Activated CD4-positive, alpha-beta memory T cell treated with anti-CD3 and anti-CD28 coated beads for 36 hours (primary cell): ENCODE measurements at places on chromosomes 1 and 21. TPM values are rescaled to one million over a fixed set of nuclear protein-coding genes. Genes with fewer than 3 reads are reported as not detected.

Gene TTC22
- total RNA-seq = 4.6 TPM

Gene AADACL4
- total RNA-seq = not detected

Gene TFF2
- total RNA-seq = not detected

Gene DFFB
- total RNA-seq = 7.5 TPM

Gene CENPL
- total RNA-seq = 24.5 TPM

Gene SPRR2B
- not detected for total RNA-seq

Gene CFAP74
- not detected for total RNA-seq

Gene AADACL3
- total RNA-seq = not detected

Gene RGS13
- not detected for total RNA-seq

- no peak overlapping the region for H3K4me3 ChIP-seq
- DNase-seq = no peak
- no peaks in the 10 kb centered on the region for H3K4me1 ChIP-seq
- peaks cover 2% of the 10 kb centered on the region for H3K36me3 ChIP-seq
- H3K27ac ChIP-seq = no peak overlapping the region
- H3K27me3 ChIP-seq = no peaks in the 10 kb centered on the region
Measured at GRCh38 chr21:46091118-46091517, 6.8 kb upstream of the COL6A2 start.

DNA sequence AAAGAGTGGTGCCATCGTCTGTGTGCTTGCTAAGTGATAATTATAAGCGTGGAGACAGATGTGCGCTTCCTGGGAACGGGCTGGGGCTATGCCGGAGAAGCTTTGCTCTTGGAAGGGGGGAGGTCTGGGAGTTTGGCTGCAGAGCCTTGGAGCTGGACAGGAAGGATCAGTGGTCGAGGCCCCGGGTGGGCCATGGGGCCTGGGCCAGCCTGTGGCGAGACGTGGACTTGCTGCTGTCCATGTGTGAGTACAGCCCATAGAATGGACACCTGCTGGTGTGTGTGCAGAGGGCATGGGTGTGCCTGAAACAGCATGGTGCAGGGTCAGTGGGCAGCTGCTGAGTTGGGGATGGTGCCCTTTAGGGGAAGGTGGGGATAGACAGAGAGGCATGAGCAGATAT, 121.3 kb downstream of the PCBP3 start:
- H3K4me3 ChIP-seq = no peak overlapping the region
- H3K4me1 ChIP-seq = peaks cover 35% of the 10 kb centered on the region
- no peak for DNase-seq
- no peak overlapping the region for H3K27ac ChIP-seq

DNA sequence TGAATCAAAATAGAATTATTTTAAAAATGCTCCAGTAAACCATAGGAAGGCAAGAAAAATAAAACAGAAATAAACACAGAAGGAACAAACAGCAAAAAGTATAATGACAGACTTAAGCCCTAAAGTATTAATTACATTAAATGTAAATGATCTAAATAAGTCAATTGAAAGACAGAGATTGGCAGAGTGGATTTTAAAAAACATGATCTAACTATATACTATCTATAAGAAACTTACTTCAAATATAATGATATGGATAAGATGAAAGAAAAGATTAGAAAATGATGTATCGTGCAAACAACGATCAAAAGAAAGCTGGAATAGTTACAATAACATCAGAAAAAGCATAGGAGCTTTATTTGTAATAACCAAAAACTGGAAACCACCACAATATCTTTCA, 90.8 kb downstream of the CAMK2N1 start:
- H3K4me3 ChIP-seq = no peak overlapping the region
- peaks cover 35% of the 10 kb centered on the region for H3K27me3 ChIP-seq
- no peaks in the 10 kb centered on the region for H3K36me3 ChIP-seq
- no peak for DNase-seq
- no peak overlapping the region for H3K27ac ChIP-seq
- no peaks in the 10 kb centered on the region for H3K4me1 ChIP-seq

GRCh38 chr1:6960291-6960811, 175.1 kb downstream of the CAMTA1 start:
- no peak for DNase-seq
- peaks cover 25% of the 10 kb centered on the region for H3K27me3 ChIP-seq
- no peak overlapping the region for H3K27ac ChIP-seq
- no peaks in the 10 kb centered on the region for H3K36me3 ChIP-seq

- no peak overlapping the region for H3K4me3 ChIP-seq
- H3K4me1 ChIP-seq = peaks cover 5% of the 10 kb centered on the region
- H3K36me3 ChIP-seq = no peaks in the 10 kb centered on the region
- peaks cover 4% of the 10 kb centered on the region for H3K27me3 ChIP-seq
- DNase-seq = peak; percentile 16
Measured at GRCh38 chr1:244273845-244274619, 177.7 kb downstream of the ADSS2 start.

DNA sequence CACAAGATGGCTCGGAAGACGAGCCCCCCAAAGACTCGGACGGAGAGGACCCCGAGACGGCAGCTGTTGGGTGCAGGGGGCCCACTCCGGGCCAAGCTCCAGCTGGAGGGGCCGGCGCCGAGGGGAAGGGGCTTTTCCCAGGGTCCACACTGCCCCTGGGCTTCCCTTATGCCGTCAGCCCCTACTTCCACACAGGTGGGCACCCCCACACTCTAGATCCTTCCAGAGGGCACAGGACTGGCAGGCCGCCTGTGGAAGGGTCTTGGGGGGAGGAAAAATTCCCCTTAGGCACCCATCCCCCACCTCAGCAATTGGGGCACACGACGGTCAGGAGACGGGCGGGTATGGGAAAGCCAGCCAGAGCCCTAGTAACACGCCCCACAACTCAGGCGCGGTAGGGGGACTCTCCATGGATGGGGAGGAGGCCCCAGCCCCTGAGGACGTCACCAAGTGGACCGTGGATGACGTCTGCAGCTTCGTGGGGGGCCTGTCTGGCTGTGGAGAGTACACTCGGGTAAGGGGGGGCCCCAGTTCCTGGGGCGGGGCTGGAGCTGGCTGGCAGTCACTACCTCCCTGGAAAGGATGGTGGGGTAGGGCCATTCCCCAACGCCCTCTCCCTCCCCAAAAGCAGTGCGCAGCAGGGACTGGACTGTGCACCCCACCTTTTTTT, 16.1 kb downstream of the NOC2L start:
- peaks cover 16% of the 10 kb centered on the region for H3K27me3 ChIP-seq
- DNase-seq = no peak
- H3K4me3 ChIP-seq = no peak overlapping the region
- no peak overlapping the region for H3K27ac ChIP-seq

GRCh38 chr1:227466039-227466645, 97.2 kb upstream of the ZNF678 start:
- H3K4me1 ChIP-seq = no peaks in the 10 kb centered on the region
- H3K27ac ChIP-seq = no peak overlapping the region
- DNase-seq = no peak

GRCh38 chr1:109201123-109201703, 12.5 kb upstream of the SARS1 start:
- H3K4me3 ChIP-seq = no peak overlapping the region
- H3K4me1 ChIP-seq = peaks cover 22% of the 10 kb centered on the region
- H3K36me3 ChIP-seq = no peaks in the 10 kb centered on the region
- peak; percentile 88 for DNase-seq
- no peaks in the 10 kb centered on the region for H3K27me3 ChIP-seq

DNA sequence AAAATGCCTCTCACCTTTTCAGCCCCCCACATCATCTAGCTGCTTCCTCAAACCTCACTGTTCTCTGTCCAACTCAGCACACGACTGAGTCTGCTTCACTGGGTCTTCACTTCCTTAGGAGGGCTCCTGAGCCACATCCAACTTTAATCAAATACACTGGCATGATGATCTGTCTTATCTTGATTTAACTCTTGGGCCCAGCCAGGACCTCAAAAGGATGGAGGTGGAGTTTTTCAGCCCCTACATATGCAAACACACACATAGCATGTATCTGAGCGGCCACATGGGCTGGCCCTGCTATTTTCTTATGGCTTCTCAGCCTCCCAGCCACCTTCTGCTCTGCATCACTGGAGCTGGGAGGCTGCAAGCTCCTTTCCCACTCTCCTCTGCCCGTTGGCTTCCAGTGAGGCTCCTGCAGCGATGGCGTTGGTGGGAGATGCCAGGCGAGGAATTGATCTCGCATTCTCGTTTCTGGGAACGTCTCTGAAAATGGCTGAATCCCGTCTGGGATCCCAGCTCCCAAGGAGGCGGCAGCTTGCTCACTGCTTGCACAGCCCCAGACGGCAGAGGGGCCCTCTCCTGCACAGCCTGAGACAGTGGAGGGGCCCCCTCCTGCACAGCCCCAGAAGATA, 1.8 kb upstream of the PRXL2B start:
- no peak for DNase-seq
- H3K4me1 ChIP-seq = peaks cover 52% of the 10 kb centered on the region
- H3K27me3 ChIP-seq = no peaks in the 10 kb centered on the region
- H3K4me3 ChIP-seq = peak overlapping the region; percentile 83

GRCh38 chr1:227305894-227306626, 12.2 kb downstream of the CDC42BPA start:
- no peak overlapping the region for H3K4me3 ChIP-seq
- H3K27me3 ChIP-seq = peaks cover 13% of the 10 kb centered on the region
- H3K4me1 ChIP-seq = no peaks in the 10 kb centered on the region
- H3K27ac ChIP-seq = no peak overlapping the region
- no peak for DNase-seq

- H3K4me1 ChIP-seq = no peaks in the 10 kb centered on the region
- no peak for DNase-seq
- no peak overlapping the region for H3K4me3 ChIP-seq
- peaks cover 52% of the 10 kb centered on the region for H3K36me3 ChIP-seq
- no peaks in the 10 kb centered on the region for H3K27me3 ChIP-seq
Measured at GRCh38 chr1:167697667-167698141, 24.1 kb upstream of the MPZL1 start.

DNA sequence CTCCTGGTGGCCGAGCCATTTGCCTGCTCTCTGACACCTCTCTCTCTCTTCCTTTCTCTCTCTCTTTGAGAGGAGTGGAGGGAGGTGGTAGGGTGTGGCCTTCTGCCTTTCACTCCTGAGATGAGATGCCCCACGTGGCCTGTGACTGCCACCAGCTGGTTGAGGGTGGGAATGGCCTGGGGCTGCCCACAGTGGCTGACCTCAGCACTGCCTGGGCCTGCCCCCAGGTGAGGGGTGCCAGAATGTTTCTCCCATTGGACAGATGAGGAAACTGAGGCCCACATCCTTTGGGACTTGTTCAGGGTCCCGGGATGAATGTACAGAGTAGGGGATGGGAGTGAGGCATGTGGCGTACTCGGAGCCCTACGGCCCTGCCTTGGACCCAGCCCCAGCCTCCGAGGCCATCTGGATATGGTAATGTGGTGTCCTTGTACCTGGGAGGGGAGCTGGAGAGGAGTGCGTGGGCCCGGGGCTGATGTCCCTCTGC, 12.7 kb upstream of the C1orf167 start:
- H3K27me3 ChIP-seq = no peaks in the 10 kb centered on the region
- peaks cover 4% of the 10 kb centered on the region for H3K36me3 ChIP-seq
- H3K4me3 ChIP-seq = no peak overlapping the region
- DNase-seq = peak; percentile 75
- peak overlapping the region; percentile 48 for H3K27ac ChIP-seq

DNA sequence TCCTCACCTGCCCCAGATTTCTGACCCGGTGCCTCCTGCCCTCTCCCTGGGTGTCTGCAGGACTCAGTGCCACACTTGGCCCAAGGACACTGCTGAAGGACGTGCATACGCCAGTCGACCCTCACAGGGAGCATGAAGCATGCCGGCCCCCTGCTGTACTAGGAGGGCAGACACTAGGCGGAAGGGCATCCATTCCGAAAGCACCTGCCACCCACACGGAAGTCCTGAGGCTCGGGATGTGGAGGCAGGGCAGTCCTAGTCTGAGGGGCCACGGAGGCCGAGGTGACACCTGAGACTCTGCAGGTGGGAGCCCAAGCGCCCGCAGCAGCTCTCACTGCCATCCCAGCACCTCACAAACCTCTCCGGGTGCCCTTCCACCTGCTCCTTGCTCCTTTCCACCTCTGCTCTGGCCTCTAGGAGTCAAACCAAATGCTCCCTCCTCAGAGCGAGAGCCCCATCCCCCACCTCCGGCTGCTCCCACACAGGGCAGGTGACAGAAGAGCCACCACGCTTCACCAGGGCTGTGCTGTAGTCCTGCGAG, 2.4 kb downstream of the NPHP4 start:
- H3K4me1 ChIP-seq = peaks cover 18% of the 10 kb centered on the region
- no peaks in the 10 kb centered on the region for H3K27me3 ChIP-seq
- no peak overlapping the region for H3K27ac ChIP-seq
- H3K36me3 ChIP-seq = peaks cover 4% of the 10 kb centered on the region

DNA sequence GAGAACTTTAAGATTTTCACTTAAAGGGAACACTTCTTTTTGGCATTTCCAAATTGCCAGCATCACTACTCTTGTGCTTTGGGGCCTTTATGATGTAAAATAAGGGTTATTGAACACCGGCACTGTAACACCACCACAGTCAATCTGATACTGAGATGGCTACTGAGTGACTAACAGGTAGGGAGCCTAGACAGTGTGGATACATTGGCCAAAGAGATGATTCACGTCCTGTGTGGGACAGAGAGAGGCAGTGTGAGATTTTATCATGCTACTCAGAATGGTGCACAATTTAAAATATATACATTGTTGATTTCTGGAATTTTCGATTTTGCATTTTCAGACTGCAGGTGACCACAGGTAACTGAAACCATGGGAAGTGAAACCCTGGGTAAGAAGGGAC, 261.6 kb downstream of the SPATA17 start:
- H3K36me3 ChIP-seq = no peaks in the 10 kb centered on the region
- H3K4me1 ChIP-seq = no peaks in the 10 kb centered on the region
- no peak overlapping the region for H3K4me3 ChIP-seq
- H3K27me3 ChIP-seq = no peaks in the 10 kb centered on the region
- no peak overlapping the region for H3K27ac ChIP-seq
- DNase-seq = no peak

DNA sequence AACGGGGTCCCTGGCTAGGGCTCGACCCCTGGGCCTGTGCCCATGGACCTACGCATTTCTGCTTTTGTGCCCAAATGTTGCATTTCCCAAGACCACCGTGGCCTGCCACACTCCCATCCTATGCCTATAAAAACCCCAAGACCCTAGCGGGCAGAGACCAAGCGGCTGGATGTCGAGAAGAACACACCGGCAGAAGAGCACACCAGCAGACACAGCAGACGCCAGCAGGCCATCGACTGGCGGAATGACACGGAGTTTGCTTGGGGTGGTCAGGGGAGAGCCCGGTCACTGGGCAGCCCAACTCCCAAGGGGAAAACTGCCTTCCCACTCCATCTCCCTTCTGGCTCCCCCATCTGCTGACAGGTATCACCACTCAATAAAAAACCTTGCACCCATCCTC, 4.4 kb downstream of the TCP10L start:
- no peak overlapping the region for H3K27ac ChIP-seq
- no peak for DNase-seq
- no peaks in the 10 kb centered on the region for H3K36me3 ChIP-seq
- H3K27me3 ChIP-seq = no peaks in the 10 kb centered on the region
- no peak overlapping the region for H3K4me3 ChIP-seq
- H3K4me1 ChIP-seq = no peaks in the 10 kb centered on the region

- peak; percentile 38 for DNase-seq
- peak overlapping the region; percentile 85 for H3K27ac ChIP-seq
- peaks cover 45% of the 10 kb centered on the region for H3K4me1 ChIP-seq
- no peak overlapping the region for H3K4me3 ChIP-seq
- H3K36me3 ChIP-seq = no peaks in the 10 kb centered on the region
- H3K27me3 ChIP-seq = peaks cover 3% of the 10 kb centered on the region
Measured at GRCh38 chr1:181135437-181135731, 46.9 kb downstream of the IER5 start.

GRCh38 chr1:116769561-116769977, 15.3 kb downstream of the CD2 start:
- H3K4me1 ChIP-seq = peaks cover 95% of the 10 kb centered on the region
- H3K27ac ChIP-seq = peak overlapping the region; percentile 99
- H3K27me3 ChIP-seq = peaks cover 2% of the 10 kb centered on the region
- H3K36me3 ChIP-seq = peaks cover 84% of the 10 kb centered on the region
